KBM-7 (cell line): ENCODE measurements at places on chromosomes 2 and 18.

DNA sequence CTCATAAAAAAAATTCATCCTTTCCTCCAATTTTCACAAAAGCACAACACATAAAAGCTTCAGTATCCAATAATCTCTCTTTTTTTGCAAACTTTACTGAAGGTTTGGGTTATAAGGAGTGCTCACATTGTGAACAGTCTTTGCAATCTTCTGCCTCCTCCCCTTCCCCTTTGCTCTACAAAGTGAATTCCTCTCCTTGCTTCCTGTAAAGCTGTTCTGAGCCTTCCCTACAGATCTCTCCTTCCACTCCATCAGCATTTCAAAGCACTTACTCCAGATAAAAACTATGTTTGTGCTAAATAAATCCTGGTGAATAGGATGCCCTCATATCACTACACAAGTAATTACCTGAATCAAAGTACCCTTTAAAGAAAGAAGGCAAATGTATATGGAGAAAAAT is 4.6 kb upstream of the PDK1 start:
- DNase-seq: peak; percentile 48

DNA sequence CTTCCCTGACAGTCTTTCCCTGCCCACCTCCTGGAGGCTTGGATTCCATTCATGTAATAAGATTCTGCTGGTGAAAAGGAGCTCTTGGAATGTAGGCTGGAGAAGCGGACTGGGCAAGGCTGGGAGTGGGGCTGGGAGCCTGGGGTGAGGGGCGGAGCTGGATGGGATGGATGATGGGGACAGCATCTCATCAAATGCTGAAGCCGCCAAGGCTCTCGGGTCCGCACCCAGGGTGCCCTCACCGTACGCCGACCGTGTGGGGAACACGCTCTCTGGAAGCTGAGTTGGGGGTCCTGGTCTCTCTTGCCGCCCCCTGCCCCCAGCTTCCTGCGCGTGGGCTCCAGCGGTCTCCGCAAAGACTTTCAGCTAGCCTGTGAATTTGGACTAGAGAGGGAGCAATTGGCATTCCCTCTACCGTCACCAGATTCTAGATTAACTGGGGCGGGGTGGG is 9.1 kb downstream of the RAX start:
- no peak for DNase-seq

- DNase-seq: no peak
Observed at GRCh38 chr2:152920846-152921245, 202.4 kb downstream of the ARL6IP6 start.

- no peak for DNase-seq
Observed at GRCh38 chr2:60317034-60317386, 236.4 kb downstream of the BCL11A start.
